KG1 (cell line): ENCODE measurements at places on chromosomes 12 and 14.

DNA sequence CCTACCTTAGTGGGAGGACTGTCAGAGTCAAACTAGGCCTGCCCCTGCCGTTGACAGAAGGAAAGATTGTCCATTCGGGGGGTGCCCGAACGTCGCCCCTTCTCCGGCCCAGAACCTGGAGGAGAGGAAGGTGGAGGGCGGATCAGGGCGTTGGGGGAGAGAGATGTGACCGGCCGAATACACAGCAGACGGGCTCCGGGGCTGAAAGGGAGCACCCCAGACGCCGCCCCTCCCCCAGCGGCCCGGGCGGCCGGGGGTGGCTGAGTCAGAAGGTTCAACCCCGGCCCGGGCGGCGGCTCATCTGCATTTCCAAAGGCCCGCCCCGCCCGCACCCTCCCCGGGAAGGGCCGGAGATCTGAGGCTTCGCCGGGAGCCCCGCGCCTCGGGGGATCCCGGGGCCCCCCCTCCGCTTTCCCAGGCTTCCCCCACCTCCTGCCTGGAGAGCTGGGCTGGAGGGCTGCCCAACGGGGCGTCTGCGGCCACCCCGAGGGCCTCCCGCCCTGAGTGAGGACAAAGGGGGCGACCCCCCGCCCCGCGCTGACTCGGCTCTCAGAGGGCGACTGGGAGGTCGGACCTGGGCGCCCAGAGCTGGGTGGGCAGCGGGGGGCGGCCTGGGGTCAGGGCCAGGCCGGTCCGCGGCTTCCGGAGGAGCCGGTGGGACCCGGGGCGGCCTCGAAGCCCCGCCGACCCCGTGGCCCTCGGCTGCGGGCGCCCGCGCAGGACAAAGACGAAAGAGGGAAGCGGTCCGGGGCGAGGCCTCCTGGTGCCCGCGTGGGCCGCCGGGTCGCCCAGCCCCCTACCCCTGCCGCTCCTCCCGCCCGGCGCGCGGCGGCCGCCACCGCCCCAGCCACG is 3.7 kb upstream of the SETD1B start:
- DNase-seq, result peak; percentile 26

- no peak for DNase-seq
Observed at GRCh38 chr14:34036319-34036766, 85.5 kb upstream of the EGLN3 start.

- DNase-seq, result no peak
Observed at GRCh38 chr12:1880876-1881275, 37.6 kb downstream of the CACNA2D4 start.

DNA sequence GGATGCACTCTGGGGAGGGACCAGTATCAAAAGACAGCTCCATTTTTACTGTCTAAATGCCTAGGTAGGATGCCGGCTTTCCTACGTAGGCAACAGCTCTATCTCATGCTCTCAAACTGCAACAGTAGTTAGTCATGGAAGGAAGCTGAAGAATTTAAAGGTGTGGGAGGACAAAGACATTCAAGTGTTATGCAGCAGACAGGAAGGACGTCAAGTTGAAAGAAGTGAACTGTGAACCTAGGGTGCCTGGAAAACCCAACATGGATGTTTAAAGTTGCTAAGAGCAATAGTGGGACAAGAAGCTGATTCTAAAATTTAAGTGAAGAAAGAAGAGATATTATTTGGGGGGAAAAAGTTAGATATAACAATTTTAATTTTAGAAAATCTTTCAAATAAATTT is 5.9 kb downstream of the SEC23A start:
- no peak for DNase-seq

DNA sequence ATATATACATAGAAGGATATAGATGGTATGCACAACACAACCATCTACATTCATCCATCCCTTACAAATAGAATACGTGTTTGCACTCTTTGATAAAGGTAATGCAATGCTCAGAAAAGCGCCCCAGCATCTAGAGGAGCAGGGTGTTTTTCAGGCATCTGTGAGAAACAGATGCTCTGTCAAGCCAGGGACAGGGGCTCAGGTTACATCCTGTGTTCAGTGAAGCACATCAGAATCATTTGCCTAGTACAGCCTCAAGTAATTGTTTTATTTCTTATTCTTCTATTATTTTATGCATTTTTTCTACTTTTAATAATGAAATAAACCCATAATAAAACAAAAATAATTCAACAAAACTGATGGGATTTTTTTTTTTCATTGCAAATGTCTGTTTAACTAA is 50.5 kb upstream of the HIF1A start:
- DNase-seq, result no peak

DNA sequence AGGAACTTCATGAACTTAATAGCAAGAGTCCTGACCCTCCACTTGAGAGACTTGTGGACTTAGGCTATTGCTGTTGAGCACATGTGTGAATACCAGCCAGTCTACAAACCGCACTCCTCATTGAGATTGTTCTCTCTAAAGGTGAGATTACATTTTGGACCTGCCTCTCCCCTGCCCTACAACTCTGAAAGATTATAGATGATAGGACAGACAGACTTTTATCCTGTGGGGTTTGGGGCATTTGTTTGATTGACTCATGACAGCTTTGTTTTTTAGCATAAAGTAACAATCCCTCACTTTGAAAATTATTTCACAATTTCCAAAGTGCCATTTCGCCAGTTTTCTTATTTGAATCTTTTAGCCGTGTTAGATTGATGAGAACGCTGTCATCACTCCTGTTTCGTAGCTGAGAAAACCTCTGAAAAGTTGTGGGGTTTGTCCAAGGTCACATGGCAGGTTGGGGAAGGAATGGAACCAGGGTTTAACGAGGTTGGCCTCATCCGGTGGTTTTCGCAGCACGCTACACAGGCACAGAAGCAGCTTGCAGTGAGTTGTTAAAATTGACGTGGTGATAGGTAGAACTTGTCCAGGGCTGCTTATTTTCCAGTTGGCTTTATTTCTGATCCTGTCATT is 836 bp downstream of the EVL start:
- peak; percentile 66 for DNase-seq

DNA sequence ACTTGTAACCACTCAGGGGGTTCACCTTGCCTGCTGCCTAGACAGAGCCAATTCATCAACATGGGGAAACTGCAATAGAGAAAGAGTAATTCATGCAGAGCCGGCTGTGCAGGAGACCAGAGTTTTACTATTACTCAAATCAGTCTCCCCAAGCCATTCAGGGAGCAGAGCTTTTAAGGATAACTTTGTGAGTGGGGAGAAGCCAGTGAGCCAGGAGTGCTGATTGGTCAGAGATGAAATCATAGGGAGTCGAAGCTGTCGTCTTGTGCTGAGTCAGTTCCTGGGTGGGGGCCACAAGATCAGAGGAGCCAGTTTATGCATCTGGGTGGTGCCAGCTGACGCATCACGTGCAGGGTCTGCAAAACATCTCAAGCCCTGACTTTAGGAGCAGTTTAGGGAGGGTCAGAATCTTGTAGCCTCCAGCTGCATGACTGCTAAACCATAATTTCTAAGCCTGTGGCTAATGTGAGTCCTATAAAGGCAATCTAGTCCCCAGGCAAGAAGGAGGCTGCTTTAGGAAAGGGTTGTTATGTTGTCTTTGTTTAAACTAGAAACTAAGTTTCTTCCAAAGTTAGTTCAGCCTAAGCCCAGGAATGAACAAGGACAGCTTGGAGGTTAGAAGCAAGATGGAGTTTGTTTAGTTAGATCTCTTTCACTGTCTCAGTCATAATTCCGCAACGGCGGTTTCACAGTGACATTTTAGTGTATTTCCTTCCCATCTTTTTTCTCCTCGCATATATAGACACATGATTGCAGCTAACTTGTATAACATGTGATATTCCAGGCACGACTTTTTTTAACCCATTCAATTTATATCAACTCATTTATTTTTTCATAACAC is 68.9 kb upstream of the NCOR2 start:
- no peak for DNase-seq

DNA sequence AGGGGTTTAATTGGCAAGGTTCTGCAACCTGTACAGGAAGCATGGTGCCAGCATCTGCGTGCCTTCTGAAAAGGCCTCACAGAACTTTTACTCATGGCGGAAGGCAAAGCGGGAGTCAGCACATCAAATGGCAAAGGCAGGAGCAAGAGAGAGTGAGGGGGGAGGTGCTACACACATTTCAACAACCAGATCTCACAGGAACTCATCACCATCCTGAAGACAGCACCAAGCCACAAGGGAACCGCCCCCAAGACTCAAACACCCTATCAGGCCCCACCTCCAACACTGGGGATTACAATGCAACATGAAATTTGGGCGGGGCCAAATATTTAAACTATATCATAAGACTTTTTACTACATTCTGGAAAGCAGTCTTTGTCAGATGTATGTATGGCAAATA is 38.0 kb upstream of the FKBP4 start:
- DNase-seq, result no peak

GRCh38 chr12:20201733-20202132 is 166.6 kb upstream of the PDE3A start:
- no peak for DNase-seq

- DNase-seq, result no peak
Observed at GRCh38 chr14:48378541-48378940, 703.1 kb upstream of the MDGA2 start.

DNA sequence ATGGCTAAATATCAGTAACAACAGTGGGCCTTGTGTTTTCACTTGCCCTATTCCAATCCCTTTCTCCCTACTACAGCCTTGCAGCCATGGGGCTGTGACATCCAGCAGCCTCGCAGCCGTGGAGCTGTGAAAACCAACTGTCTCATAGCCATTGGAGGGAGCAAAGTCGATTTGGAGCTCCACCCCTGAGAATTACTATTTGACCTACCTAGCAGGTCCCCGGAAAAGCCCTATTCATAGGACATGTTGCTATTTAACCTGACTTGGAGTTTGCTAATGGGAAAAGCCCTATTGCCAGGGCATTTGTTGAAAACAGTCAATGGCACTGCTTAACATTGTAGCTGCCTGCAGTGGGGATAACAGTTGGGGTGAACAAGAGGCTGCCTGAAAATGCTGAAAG is 33.3 kb downstream of the ERG28 start:
- DNase-seq, result no peak

GRCh38 chr14:100446572-100446971 is 123.4 kb downstream of the SLC25A47 start:
- no peak for DNase-seq
